ENCODE measurements at places on chromosomes 11 and 22. TPM values are rescaled to one million over a fixed set of nuclear protein-coding genes. Genes with fewer than 3 reads are reported as not detected.

Gene P2RX6
- total RNA-seq, result 0.42 TPM

Gene PES1
- total RNA-seq, result 98.9 TPM

Gene OR51E2
- not detected for total RNA-seq

Gene NEAT1
- 605 TPM for total RNA-seq

Gene BDNF
- 8.3 TPM for total RNA-seq

Gene LDHAL6A
- not detected for total RNA-seq

Gene PTGDR2
- 0.31 TPM for total RNA-seq

Gene TMEM191B
- total RNA-seq, result not detected

Gene IGSF22
- not detected for total RNA-seq

Gene GDPD4
- not detected for total RNA-seq

Gene ARHGAP42
- 9.9 TPM for total RNA-seq

Gene MED15
- total RNA-seq, result 144 TPM

Gene POU2AF3
- 3.4 TPM for total RNA-seq

Gene SLC6A5
- total RNA-seq, result not detected

Gene MFRP
- total RNA-seq, result not detected

Gene NRGN
- total RNA-seq, result 5.8 TPM

Gene SCN3B
- 0.10 TPM for total RNA-seq

Gene KCNK4
- total RNA-seq, result not detected

Gene TRIM49
- not detected for total RNA-seq

Gene SPON1
- total RNA-seq, result not detected

Gene SLC16A8
- not detected for total RNA-seq

Gene C11orf52
- total RNA-seq, result 6.2 TPM

Gene NPAT
- 11.5 TPM for total RNA-seq

Gene C11orf91
- total RNA-seq, result 5.8 TPM

Gene PRG2
- not detected for total RNA-seq

Gene RAG1
- total RNA-seq, result 0.90 TPM

Gene RAB39A
- not detected for total RNA-seq

Gene APOL4
- total RNA-seq, result 4.3 TPM

Gene RNF121
- total RNA-seq, result 52.3 TPM

Gene SLC17A6
- total RNA-seq, result not detected

Gene PRRG4
- 22.9 TPM for total RNA-seq

Gene MS4A6A
- not detected for total RNA-seq

Gene OR6T1
- not detected for total RNA-seq

Gene FOLR2
- not detected for total RNA-seq

Gene SVIP
- total RNA-seq, result 49.9 TPM

Gene MIOX
- not detected for total RNA-seq

Gene ART5
- not detected for total RNA-seq

Gene AGBL2
- total RNA-seq, result 3.2 TPM

Gene HEPHL1
- not detected for total RNA-seq

Gene TMEM121B
- total RNA-seq, result 0.42 TPM

Gene LARGE2
- total RNA-seq, result 33.9 TPM

Gene ZBED4
- 30.0 TPM for total RNA-seq

Gene RASGRP2
- total RNA-seq, result not detected

Gene OR51B5
- not detected for total RNA-seq

Gene KCNJ1
- total RNA-seq, result not detected

Gene MPEG1
- total RNA-seq, result not detected

Gene TEX54
- total RNA-seq, result not detected

Gene ACTN3
- total RNA-seq, result not detected

Gene UPK3A
- total RNA-seq, result not detected

Gene RELA
- total RNA-seq, result 76.4 TPM

Gene JAM3
- total RNA-seq, result 0.22 TPM

Gene CRYBB3
- total RNA-seq, result 1.8 TPM

Gene ADAMTS8
- not detected for total RNA-seq

Gene C22orf42
- total RNA-seq, result not detected

Gene WNT11
- total RNA-seq, result not detected

All from Calu3 (cell line).